Esophagus squamous epithelium (tissue), 5 donors: ENCODE measurements at places on chromosomes 7 and 10.

DNA sequence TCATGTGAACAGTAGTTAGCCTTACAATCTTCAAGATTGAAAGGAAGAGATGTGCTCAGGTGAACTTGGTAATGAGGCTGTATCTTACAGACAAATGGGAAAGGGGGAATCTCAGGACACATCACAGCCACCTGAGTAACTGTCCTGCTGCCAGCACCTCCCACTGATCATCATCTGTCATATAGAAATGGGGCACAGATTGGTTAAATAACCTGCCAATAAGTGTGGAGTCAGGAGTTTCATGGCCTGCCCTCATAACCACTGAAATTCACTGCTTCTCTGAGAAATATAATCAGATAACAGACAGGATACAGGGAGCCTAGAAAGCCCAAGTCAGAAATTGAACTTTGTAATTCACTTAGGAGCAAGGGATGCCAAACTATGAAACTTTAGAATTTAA is 64.9 kb upstream of the TAS2R16 start:
- no peak for DNase-seq

GRCh38 chr10:45136256-45136655 is 135.5 kb downstream of the ZNF22 start:
- no peak for DNase-seq

DNA sequence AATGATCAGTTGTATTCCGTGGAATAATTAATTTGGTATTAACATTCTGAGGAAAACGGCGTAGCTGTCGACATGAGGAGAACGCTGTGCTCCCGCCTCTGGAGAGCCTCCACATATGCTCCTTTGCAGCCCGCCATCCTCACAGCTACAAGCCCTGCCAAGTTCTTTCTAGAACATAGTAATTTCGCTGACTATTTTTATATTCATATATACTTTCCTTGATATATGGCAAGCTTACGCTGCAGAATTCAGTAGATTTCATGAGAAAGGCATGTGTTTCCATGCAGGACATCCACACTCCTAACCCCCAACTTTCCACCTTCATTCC is 45.2 kb downstream of the TBXAS1 start:
- DNase-seq, result no peak

DNA sequence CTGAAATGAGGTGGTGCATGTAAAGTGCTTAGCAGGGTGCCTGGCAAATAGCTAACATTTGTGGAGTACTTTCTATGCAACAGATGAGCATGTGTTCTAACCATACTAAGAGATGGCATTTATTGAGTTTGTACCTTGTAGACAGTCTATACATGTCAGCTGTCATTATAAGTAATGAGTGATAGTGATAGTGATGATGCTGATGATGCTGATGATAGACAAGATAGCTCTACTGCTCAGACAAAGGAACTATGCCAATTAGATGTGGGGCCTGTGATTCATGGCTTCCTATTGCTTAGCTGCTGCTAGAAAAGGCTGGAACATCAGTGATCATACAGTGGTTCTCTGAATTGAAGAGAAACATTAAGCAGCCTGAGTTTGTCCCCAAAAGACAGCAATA is 585.8 kb downstream of the KCNMA1 start:
- DNase-seq, result no peak

DNA sequence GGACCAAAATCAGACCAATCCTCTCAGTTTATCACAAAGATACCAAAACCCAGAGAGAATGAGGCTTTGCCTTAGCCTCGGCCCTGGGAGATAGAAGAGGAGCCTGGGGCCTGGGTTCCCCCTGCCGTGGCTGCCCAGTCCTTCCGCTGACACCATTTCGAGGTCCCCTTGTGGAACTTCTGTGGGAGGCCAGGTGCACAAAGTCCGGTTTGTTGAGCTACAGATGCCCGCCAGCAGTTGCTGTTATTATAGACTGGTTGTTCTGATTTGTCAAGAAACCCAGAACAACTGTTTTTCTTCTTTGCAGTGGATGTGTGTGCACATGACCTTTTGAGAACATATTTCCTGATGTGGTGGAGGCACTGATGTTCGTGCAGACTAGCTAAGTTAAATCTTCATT is 47.6 kb downstream of the CUX1 start:
- no peak for DNase-seq
